Fibroblast of the aortic adventitia (primary cell): ENCODE measurements at places on chromosomes 3 and 15. TPM values are rescaled to one million over a fixed set of nuclear protein-coding genes. Genes with fewer than 3 reads are reported as not detected.

Gene NMNAT3
- 1.5 and 1.8 TPM in 2 replicates for total RNA-seq

Gene FSTL1
- total RNA-seq = 765 and 870 TPM in 2 replicates

Gene KIF7
- 10.6 and 22.1 TPM in 2 replicates for total RNA-seq

Gene ZNF774
- 1.4 and 2.3 TPM in 2 replicates for total RNA-seq

Gene TGM4
- not detected in 2 replicates for total RNA-seq

Gene RIOX2
- 7.5 and 32.7 TPM in 2 replicates for total RNA-seq

Gene SHF
- 1.9 and 11.0 TPM in 2 replicates for total RNA-seq

Gene NANOGP8
- total RNA-seq = 0.81 TPM in 1 of 2 replicates, not detected in the other

Gene SLC28A2
- total RNA-seq = not detected in 2 replicates

Gene PP2D1
- not detected in 2 replicates for total RNA-seq

Gene IFT57
- 47.6 and 199 TPM in 2 replicates for total RNA-seq

Gene PRSS50
- total RNA-seq = not detected in 2 replicates
